ENCODE measurements at places on chromosomes 11 and 22. TPM values are rescaled to one million over a fixed set of nuclear protein-coding genes. Genes with fewer than 3 reads are reported as not detected.

Gene REXO2
- 245 TPM for total RNA-seq

Gene OR51B5
- total RNA-seq: not detected

Gene CAPN5
- total RNA-seq: 22.4 TPM

Gene GLB1L2
- not detected for total RNA-seq

Gene PLAAT5
- total RNA-seq: not detected

Gene MN1
- 25.9 TPM for total RNA-seq

Gene MYO18B
- not detected for total RNA-seq

DNA sequence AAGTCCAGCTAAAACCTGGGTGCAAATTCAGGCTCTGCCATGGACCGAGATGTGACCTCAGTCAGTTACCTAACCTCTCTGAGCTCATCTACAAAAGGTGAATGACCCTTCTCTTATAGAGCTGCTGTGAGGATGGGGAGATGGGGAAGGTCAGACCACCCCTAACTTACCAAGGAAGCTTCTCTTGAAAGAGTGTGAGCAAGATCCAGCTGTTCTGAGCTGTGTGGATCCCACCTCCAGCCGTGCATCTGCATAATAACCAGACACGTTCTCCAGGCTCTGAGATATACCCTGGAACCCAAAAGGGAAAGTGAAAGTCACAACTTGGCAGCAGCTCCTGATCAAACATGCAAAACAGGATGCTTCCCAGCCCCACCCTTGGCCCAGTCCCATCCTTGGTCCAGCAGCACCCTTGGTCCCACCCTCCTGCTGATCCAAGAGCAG is at the start of gene APOL3:
TSS of gene APOL3 (minus strand) at position 257 of the 444 bp plus-strand sequence. CDS start 11,700 bp downstream, outside the sequence.
- DNase-seq: peak; percentile 70

- DNase-seq: no peak
These were observed 3.8 kb downstream of the KCNC1 start for GRCh38 chr11:17738151-17738973.

DNA sequence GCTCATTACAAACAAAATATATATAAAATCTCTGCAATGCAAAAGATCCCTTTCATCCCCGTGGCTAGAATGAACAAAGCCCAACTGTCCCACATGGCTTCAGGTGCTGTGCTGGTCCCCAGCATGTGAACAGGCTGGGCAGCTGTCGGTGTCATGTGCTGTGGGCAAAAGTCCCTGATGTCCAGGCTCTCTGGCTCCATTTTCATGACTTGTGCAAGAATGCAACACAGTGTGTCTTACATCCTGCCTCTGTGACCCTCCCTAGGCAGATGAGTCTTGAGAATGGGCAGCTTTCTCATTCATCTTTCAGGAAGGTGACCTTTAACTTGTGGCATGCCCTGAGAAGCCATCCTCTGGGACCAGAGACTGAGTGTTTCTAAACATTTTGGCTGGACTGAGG is 14.5 kb downstream of the GUCD1 start:
- DNase-seq: no peak

- DNase-seq: no peak
These were observed 3.0 kb upstream of the MRGPRD start for GRCh38 chr11:68983801-68984200.

DNA sequence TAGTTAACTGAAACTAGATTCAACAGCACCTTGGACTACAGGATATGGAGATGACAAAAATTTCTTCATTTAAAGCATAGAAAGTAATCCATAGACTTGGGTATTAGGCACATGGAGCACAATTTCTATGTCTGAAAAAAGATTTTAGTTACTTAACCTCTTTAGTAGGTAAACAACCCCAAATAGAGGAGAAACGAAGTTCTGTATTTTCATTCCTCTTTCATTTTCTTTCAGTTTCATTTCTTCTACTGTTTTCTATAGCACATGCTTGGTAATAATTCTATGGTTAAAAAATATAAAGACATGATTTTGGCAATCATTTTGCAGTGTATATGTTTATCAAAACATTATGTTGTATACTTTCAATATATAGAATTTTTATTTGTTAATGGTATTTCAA is 99.5 kb downstream of the CASP12 start:
- no peak for DNase-seq

DNA sequence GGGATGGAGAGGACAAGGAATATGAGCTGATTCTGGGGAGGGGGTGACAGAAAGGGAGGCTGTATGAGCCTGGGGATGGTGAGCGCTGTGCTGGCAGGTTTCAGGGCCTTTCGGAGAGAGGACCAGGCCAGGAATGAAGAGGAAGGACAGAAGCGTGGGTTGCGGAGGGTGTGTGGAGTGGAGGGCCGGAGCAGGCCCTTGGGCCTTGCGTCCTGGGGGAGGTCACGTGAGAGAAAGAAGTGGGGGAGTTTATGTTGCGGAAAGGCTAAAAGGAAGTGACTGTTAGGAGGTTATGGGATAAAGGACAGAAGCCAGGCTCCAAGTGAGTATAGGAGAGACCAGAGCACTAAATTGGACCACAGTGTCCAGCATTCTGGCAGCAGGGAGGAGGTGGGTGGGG is 17.5 kb downstream of the BCR start:
- DNase-seq: no peak

DNA sequence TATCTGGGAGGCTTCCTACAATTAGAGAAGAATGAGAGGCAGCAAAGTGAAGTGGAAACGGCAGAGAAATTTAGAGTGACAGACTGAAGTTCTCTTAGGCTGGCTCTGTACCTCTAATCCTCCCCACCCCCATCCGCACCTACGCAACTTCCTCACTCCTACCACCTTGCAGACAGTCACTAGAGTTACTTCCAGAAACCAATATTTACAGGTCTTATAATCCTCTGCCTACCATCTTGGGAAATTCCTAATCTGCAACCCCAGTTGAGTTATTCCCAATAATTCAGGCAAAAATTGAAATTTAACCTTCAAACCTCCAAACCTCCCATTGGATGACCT is 71.7 kb downstream of the PAK1 start:
- DNase-seq: no peak

DNA sequence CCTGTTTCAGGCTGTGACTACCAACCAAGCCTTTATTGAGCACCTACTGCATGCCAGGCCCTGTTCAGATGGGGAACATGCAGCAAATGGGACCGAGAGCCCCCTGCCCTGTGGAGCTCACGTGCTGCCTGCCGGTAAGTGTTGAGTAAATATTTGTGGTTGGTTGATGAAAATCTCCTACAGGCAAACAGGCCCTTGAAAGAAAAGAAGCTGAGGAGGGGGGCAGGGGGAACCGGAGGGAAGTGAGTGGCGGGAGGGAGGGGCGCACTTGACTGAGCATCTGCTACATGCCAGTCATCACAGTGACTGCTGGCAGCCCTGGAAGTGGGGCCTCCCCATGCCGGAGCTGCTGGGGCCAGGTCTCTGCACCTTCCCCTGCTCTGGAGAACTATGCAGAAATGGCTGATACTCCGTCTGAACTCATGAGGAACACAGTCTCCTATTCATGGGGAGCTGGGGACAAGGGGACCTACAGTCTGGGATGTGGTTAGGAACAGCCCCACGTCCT is 34.2 kb downstream of the MACROD1 start:
- no peak for DNase-seq
